Activated T-helper 2 cell treated with anti-CD3 and anti-CD28 coated beads, Interferon-gamma antibody, Interleukin-2, Interleukin-4, amounts not matched to agents 10 μg/mL and 5 μg/mL and 100 μg/mL, durations not matched to agents 14 hours and 24 hours and 36 hours (primary cell): ENCODE measurements at places on chromosomes 12 and 14. TPM values are rescaled to one million over a fixed set of nuclear protein-coding genes. Genes with fewer than 3 reads are reported as not detected.

The CEBPE gene
- total RNA-seq = not detected in 2 replicates

The APOLD1 gene
- 5.3 and 6.0 TPM in 2 replicates for total RNA-seq

The KDM5A gene
- total RNA-seq = 76.4 and 77.9 TPM in 2 replicates

The METTL3 gene
- 76.7 and 80.5 TPM in 2 replicates for total RNA-seq

The RPL10L gene
- total RNA-seq = not detected in 2 replicates

The VSX2 gene
- not detected in 2 replicates for total RNA-seq

DNA sequence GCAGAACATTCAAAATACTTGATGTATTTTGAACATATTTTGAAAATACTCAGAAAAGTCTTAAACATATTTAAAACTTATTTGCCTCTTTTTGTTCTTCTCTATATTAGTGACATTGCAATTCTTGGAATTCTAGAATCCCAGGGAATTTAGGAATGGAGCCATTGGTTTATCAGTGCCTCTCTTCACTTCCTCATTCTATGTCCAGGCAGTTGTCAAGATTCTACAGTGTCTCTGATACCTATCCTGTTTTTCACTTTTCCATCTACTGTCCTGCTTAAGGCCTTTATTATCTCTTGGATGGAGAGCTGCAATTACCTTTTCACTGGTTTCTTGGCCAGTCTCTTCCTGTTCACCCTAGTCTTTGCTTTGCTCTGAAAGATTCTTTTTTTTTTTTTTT lies 144.6 kb downstream of the TTLL5 start:
- no peaks in the 10 kb centered on the region for H3K4me1 ChIP-seq
- no peaks in the 10 kb centered on the region for H3K27me3 ChIP-seq
- peaks cover under 1% of the 10 kb centered on the region for H3K36me3 ChIP-seq
- H3K27ac ChIP-seq = no peak overlapping the region

DNA sequence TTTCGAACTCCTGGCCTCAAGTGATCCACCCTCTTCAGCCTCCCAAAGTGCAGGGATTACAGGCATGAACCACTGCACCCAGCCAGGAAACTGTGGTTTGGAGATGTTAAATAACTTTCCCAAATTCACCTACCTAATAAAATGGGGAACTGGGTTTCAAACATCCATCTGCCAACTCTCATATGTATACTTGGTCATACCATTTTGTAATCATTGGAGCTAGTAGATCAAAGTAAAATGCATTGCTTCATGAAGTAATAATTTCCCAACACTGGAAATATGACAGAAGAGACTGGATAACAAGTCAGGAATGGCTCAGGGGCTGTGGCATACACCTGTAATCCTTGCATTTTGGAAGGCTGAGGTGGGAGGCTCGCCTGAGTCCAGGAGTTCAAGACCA lies 5.3 kb upstream of the HECTD1 start:
- H3K27ac ChIP-seq = no peak overlapping the region
- H3K4me3 ChIP-seq = no peak overlapping the region
- H3K36me3 ChIP-seq = no peaks in the 10 kb centered on the region
- H3K27me3 ChIP-seq = peaks cover 2% of the 10 kb centered on the region
- DNase-seq = no peak

DNA sequence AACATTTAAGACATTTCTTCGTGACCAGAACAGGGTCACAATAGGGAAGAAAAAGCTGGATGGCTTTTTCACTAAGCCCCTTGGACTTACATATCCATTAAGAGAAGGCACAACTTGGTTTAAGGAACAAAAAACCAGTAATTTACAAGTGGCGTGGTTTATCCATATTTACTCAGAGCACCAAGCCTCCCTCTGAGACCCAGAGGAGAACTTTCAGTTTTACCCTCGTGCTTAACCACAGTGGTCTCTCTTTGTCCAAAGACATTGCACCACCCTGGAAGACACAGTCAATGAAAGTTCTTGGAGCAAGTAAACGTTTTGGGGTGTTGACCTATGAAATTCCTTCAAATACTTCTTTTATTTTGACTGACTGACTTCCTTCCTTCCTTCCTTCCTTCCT lies 52.5 kb downstream of the SSPN start:
- DNase-seq = no peak
- H3K36me3 ChIP-seq = no peaks in the 10 kb centered on the region
- H3K4me3 ChIP-seq = no peak overlapping the region
- peaks cover 16% of the 10 kb centered on the region for H3K27me3 ChIP-seq

DNA sequence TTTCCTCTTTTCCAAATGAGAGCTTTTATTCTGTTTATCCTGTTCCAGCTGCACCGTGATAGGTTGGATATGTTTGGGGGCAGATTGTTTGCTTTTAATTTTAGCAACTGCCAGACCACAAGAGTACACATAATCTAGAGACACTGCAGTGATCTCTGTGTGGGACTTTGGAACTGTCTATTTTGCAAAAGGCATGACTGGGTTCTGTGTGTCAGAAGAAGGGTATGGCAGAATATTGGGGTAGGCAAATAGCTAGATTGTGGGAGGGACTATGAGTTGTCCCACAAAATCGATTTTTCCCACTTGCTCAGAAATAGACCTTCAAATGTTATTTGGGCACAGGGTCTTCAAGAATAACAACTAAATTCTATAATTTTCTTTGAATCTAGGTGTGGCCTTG lies 275.9 kb upstream of the KITLG start:
- H3K4me3 ChIP-seq = no peak overlapping the region
- no peaks in the 10 kb centered on the region for H3K36me3 ChIP-seq
- H3K4me1 ChIP-seq = no peaks in the 10 kb centered on the region
- no peak for DNase-seq
- H3K27me3 ChIP-seq = no peaks in the 10 kb centered on the region

DNA sequence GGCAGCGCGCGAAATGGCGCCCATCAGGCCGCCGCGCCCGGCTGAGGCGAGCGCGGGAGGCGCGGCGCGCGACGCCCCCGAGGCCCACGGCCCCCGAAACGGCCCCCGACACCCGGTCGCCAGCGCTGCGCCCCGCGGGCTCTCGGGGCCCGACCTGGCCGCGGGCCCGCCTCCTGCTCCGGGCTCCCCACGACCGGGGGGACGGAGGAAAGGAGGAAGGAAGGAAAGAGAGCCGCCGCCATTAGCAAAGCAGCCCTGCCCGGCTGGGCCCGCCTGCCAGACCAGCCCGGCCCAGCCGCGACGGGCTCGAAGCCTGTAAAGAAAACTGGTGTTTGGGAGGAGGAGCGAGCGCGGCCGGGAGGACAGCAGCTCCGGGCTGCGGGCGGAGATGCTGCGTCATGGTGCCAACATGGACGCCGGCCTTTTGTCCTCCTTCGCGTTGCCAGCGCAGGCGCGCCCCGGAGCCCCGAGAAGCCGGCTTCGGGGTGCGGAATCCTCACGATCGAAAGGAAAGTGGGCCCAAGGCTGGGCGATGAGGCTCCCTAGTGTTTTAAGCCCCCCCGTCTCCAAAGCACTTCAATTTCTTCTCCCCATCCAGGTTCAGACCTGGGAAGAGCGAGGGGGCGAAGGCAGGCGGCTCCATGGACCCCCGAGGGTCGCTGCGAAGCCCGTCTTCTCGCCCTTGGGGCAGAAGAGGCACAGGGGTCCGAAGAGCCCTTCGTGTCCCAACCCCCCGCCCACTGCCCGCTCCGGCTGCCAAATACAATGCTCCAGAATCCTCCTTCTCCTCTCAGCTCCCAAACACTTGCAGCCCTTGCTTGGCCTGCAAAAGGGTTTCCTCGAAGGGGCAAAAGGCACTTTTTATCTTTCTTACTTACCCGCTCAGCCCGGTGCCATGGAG lies 2.9 kb upstream of the SETD1B start:
- H3K36me3 ChIP-seq = peaks cover 54% of the 10 kb centered on the region
- no peaks in the 10 kb centered on the region for H3K27me3 ChIP-seq
- peak; percentile 69 for DNase-seq
- H3K4me3 ChIP-seq = peak overlapping the region; percentile 87
- H3K27ac ChIP-seq = peak overlapping the region; percentile 99
- H3K4me1 ChIP-seq = peaks cover 30% of the 10 kb centered on the region

DNA sequence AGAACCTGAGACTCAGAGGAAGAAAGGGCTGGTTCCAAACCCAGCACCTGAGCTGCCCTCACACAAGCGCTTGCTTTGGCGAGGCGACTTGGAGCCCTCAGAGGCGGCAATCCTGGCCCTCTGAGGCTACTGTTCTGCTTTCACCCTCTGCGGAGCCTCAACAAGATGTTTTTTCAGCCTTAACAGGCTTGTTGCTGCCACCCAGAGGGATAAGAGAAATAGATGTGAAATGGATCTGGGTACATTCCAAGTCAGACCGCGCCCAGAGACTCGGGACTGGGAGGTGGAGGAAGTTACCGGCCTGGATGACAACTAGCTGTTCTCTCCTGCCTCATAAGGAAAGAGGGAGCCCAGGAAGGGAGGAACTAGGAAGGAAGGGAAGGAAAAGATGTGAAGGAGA lies 89.6 kb downstream of the TTC7B start:
- no peak overlapping the region for H3K27ac ChIP-seq
- H3K4me1 ChIP-seq = no peaks in the 10 kb centered on the region
- no peak for DNase-seq
- H3K27me3 ChIP-seq = peaks cover 4% of the 10 kb centered on the region

DNA sequence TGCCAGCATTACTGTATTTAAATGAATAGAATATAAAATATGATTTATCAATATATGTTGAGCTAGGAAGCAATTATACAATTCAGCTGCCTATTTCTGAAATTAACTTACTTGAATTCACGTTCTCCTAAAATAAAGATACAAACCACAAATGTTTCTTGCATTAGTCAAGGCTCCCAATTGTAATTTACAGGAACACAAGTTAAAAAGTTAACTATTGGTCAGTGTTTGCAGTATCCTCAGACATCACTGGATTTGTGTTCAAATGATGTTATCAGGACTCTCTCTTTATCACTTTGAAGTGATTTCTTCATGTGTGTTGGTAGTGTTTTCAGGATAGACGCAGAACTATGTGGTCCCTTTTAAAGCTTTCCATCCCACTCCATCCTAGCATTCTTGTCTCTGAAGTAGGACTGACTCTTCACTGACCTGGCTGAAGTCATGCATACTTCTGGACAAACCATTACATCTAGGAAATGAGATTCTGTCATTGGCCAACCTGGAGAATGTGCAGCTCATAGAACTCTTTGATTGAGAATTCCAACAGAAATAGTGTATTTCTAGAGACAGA lies 156.1 kb downstream of the KICS2 start:
- no peak overlapping the region for H3K27ac ChIP-seq
- H3K36me3 ChIP-seq = no peaks in the 10 kb centered on the region
- no peak overlapping the region for H3K4me3 ChIP-seq
- no peak for DNase-seq
- H3K27me3 ChIP-seq = peaks cover 3% of the 10 kb centered on the region
- H3K4me1 ChIP-seq = no peaks in the 10 kb centered on the region

GRCh38 chr12:89882792-89883191 lies 174.2 kb upstream of the ATP2B1 start:
- H3K4me3 ChIP-seq = no peak overlapping the region
- H3K27ac ChIP-seq = no peak overlapping the region
- peaks cover 16% of the 10 kb centered on the region for H3K27me3 ChIP-seq
- DNase-seq = no peak
- H3K36me3 ChIP-seq = no peaks in the 10 kb centered on the region

DNA sequence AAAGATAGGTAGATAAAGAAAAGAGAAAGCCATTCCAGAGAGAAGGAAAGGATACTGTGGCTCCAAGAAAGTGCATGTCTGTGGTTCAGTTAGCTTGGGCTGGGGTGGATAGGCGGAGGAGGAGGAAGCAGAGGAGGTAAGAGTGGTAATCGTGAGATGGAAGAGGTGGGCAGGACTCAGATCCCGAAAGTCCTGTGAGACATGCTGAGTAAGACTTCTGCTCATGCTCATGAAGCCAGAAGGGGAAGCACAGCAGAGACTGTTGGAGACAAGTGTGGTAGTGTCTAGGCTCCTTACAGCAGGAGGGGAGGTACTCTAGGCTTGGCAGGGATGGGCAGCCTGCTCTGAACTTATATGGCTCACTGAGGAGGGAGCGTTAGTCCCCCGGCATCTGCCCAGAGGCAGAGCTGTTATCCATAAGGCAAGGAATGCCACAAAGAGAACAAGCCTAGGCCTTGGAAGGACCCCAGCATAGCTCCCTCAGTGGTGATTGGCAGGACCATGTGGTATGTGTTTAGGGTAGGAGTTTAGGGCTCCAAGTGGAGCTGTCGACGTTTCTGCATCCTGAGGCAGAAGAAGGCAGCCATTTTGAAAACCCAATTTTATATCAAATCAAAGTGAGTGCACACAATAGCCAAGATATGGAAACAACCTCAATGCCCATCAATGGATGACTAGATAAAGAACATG lies 135.3 kb downstream of the SMOC1 start:
- no peak overlapping the region for H3K27ac ChIP-seq
- peaks cover 11% of the 10 kb centered on the region for H3K4me1 ChIP-seq
- no peak overlapping the region for H3K4me3 ChIP-seq

DNA sequence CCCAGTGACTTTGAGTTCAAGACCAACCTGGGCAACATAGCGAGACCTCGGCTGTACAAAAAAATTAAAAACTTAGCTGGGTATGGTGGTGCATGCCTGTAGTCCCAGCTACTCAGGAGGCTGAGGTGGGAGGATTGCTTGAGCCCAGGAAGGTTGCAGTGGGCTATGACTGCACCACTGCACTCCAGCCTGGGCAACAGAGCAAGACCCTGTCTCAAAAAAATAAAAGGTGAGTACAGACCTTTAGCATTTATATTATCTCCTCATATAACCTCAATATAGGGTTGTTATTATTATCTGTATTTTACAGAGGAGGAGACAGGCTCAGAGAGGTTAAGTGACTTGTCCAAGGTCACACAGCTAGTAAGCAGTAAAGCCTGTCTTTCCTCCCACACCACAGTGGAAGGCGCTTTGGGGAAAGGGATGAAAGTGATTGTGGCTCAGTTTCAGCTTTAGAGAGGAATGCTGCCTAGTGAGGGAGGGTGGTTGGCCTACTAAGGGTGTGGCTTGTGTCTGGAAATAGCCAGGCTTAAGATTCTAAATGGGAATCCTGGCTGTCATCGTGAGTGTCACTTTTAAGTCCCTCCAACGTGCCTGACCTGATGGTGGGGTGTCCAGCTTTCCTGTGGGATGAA lies 7.2 kb downstream of the TPCN1 start:
- no peaks in the 10 kb centered on the region for H3K27me3 ChIP-seq
- peaks cover 39% of the 10 kb centered on the region for H3K4me1 ChIP-seq
- DNase-seq = no peak
- H3K4me3 ChIP-seq = no peak overlapping the region
- H3K27ac ChIP-seq = peak overlapping the region; percentile 69
- H3K36me3 ChIP-seq = peaks cover 53% of the 10 kb centered on the region

- H3K4me3 ChIP-seq = no peak overlapping the region
- H3K36me3 ChIP-seq = no peaks in the 10 kb centered on the region
- DNase-seq = no peak
- H3K4me1 ChIP-seq = no peaks in the 10 kb centered on the region
- H3K27ac ChIP-seq = no peak overlapping the region
Measured at GRCh38 chr14:26833621-26834176, 235.9 kb upstream of the NOVA1 start.

DNA sequence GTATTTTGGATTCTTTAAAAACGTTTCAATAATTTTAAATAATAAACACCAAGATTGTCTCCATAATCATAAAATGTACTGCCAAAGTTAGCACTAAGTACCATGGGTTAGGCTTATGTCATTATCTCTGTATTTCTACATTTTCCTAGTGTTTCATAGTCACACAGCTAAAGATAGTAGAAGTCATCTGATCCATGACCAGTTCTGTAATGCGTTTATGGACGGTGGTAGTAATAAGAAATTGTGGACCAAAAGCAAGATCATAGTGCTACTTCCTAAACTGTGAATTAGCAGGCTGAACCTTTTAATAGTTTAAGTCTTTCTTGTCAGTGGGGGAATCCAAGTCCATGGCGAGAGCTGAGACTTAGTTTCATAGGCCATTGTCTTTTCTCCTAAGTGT lies 142.1 kb downstream of the AKAP6 start:
- DNase-seq = no peak
- no peaks in the 10 kb centered on the region for H3K36me3 ChIP-seq
- no peak overlapping the region for H3K4me3 ChIP-seq
- no peaks in the 10 kb centered on the region for H3K4me1 ChIP-seq

- DNase-seq = no peak
- no peak overlapping the region for H3K27ac ChIP-seq
- peaks cover 31% of the 10 kb centered on the region for H3K27me3 ChIP-seq
- H3K4me3 ChIP-seq = no peak overlapping the region
- no peaks in the 10 kb centered on the region for H3K36me3 ChIP-seq
- peaks cover 3% of the 10 kb centered on the region for H3K4me1 ChIP-seq
Measured at GRCh38 chr12:81758421-81759189, 545 bp downstream of the PPFIA2 start.
